Activated CD4-positive, alpha-beta memory T cell treated with anti-CD3 and anti-CD28 coated beads, Interleukin-2, amount 10 ng/mL, durations not matched to agents 7 days and 5 days (primary cell): ENCODE measurements at places on chromosomes 5 and 9. TPM values are rescaled to one million over a fixed set of nuclear protein-coding genes. Genes with fewer than 3 reads are reported as not detected.

DNA sequence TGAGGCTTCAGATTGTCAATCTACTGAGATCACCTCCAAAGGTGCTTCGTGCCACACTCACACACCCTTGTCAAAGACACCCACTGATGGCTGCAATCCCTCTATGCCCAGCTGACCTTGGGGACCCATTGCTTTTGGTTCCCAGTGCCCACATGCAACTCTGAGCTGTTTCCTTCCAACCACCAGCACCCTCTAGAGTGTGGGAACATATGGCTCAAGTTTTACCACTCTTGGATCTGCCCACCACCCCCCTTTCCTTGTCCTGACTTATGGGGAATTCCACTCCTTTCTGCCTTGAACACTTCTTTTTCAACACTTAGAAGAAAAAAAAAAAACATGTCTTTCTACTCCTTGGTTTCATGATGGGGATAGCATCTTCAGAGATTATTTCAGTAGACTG is 360.2 kb downstream of the ENC1 start:
- H3K27me3 ChIP-seq: peaks cover 10% of the 10 kb centered on the region
- H3K27ac ChIP-seq: no peak overlapping the region
- no peaks in the 10 kb centered on the region for H3K36me3 ChIP-seq
- H3K4me3 ChIP-seq: no peak overlapping the region
- no peaks in the 10 kb centered on the region for H3K4me1 ChIP-seq

GRCh38 chr5:179322071-179323025 is 22.9 kb downstream of the ADAMTS2 start:
- no peak for DNase-seq
- no peaks in the 10 kb centered on the region for H3K27me3 ChIP-seq
- H3K36me3 ChIP-seq: no peaks in the 10 kb centered on the region
- no peak overlapping the region for H3K27ac ChIP-seq
- H3K4me1 ChIP-seq: no peaks in the 10 kb centered on the region

- H3K27ac ChIP-seq: no peak overlapping the region
- peaks cover 2% of the 10 kb centered on the region for H3K36me3 ChIP-seq
- no peaks in the 10 kb centered on the region for H3K4me1 ChIP-seq
- DNase-seq: no peak
Measured at GRCh38 chr9:135655317-135655716, 7.8 kb upstream of the LCN9 start.

- no peak overlapping the region for H3K27ac ChIP-seq
- no peak overlapping the region for H3K4me3 ChIP-seq
- H3K36me3 ChIP-seq: peaks cover 54% of the 10 kb centered on the region
- peaks cover 16% of the 10 kb centered on the region for H3K4me1 ChIP-seq
- no peaks in the 10 kb centered on the region for H3K27me3 ChIP-seq
Measured at GRCh38 chr5:10401498-10401897, 40.2 kb upstream of the ROPN1L start.

- no peak for DNase-seq
- no peak overlapping the region for H3K4me3 ChIP-seq
- no peaks in the 10 kb centered on the region for H3K4me1 ChIP-seq
- no peaks in the 10 kb centered on the region for H3K27me3 ChIP-seq
- no peaks in the 10 kb centered on the region for H3K36me3 ChIP-seq
- no peak overlapping the region for H3K27ac ChIP-seq
Measured at GRCh38 chr5:91424638-91425436, 41.7 kb upstream of the ARRDC3 start.

- no peak overlapping the region for H3K27ac ChIP-seq
- no peaks in the 10 kb centered on the region for H3K4me1 ChIP-seq
- H3K36me3 ChIP-seq: no peaks in the 10 kb centered on the region
- no peak overlapping the region for H3K4me3 ChIP-seq
Measured at GRCh38 chr5:9409413-9409960, 136.4 kb downstream of the SEMA5A start.

Gene ABLIM3
- total RNA-seq: 0.08 TPM

DNA sequence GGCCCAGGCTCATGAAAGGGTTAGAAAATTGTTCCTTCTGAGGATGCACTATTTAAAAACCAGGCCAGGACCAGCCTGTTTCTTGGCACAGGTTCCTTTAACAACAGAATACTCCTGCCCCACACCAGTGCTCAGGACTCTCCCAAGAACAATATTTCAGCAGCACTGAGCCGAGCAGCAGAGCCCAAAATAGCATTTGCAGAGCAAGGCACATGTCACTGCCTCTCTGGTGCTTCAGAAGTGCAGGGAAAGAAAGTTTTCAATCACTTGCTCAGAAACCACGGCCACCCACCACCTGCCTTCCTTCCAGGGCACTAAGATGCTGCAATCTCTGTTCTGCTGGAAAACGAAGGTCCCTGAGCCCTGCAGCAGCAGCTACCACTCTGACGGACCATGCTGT is 77.6 kb downstream of the SIL1 start:
- no peaks in the 10 kb centered on the region for H3K27me3 ChIP-seq
- H3K4me3 ChIP-seq: no peak overlapping the region
- H3K27ac ChIP-seq: no peak overlapping the region

- H3K36me3 ChIP-seq: no peaks in the 10 kb centered on the region
- no peaks in the 10 kb centered on the region for H3K27me3 ChIP-seq
- H3K27ac ChIP-seq: no peak overlapping the region
- no peak for DNase-seq
Measured at GRCh38 chr5:98786191-98786853, 12.9 kb downstream of the RGMB start.

Gene FRMPD1
- total RNA-seq: not detected

Gene KIF4B
- total RNA-seq: not detected

Gene PCDHGA10
- 0.05 TPM for total RNA-seq

Gene NPR3
- not detected for total RNA-seq

Gene SPATA31D4
- not detected for total RNA-seq

Gene ABO
- 0.53 TPM for total RNA-seq

Gene PGM5
- total RNA-seq: not detected
